Foreskin keratinocyte (primary cell): ENCODE measurements at places on chromosomes 16 and 17. TPM values are rescaled to one million over a fixed set of nuclear protein-coding genes. Genes with fewer than 3 reads are reported as not detected.
A peak's percentile ranks its signal among the peaks of the same experiment; 100 is the strongest.

GRCh38 chr16:11224096-11224893, 31.7 kb downstream of the SOCS1 start:
- DNase-seq, result no peak

GRCh38 chr16:87764600-87765472, 950 bp downstream of the KLHDC4 start:
- no peak for DNase-seq

Gene SRR
- total RNA-seq, result 9.4 and 13.5 TPM in 2 replicates

- DNase-seq, result no peak
Observed at GRCh38 chr16:75475420-75475847, 10.9 kb upstream of the TMEM170A start.

DNA sequence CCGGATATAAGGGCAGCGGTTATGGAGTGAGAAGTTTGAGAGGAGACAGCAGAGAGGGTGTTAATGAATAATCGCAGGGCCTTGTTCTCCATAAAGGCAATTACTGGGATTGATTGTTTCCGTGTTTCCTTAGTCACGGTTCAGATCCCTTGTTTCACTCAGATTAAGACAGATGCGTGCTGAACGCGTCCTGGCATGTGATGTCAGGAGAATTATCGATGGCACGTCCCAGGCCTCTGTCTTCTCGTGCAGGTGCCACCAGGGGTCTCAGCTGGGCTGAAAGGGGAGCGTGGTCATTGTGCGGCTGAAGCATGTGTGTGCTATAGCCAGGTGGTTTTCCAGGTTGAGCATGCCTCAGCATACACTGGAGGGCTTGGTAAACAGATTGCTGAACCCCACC, 142.4 kb upstream of the NOL11 start:
- no peak for DNase-seq

Gene CES5A
- total RNA-seq, result not detected in 2 replicates

Gene KRT20
- not detected in 2 replicates for total RNA-seq

GRCh38 chr16:67736858-67737257, 17.7 kb upstream of the GFOD2 start:
- DNase-seq, result no peak

DNA sequence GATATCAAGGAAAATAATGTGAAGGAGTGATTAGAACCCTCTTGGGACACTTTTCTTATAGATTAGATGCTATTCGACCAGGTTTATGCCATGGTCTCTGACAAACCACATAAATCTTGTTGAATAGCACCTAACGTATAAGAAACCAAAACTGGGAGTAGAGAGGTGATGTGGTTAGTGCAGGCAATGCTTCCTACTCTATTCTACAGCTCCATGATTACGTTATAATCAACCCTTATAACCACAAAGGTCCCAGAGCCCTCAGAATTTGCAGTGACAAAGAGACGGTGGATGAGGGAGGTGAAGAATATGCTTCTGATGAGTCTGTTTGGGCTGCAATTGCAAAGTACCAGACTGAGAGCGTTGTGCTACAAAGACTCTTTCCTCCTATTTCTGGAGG, 78.4 kb downstream of the ARHGAP44 start:
- DNase-seq, result no peak

- peak; percentile 51 for DNase-seq
Observed at GRCh38 chr17:16052486-16052885, 52.9 kb downstream of the TTC19 start.

Gene MT1X
- 121 and 247 TPM in 2 replicates for total RNA-seq

- peak; percentile 42 for DNase-seq
Observed at GRCh38 chr17:81200695-81201580, 21.8 kb downstream of the CEP131 start.

Gene ACSM2B
- not detected in 2 replicates for total RNA-seq

Gene CACNG3
- total RNA-seq, result not detected in 2 replicates

DNA sequence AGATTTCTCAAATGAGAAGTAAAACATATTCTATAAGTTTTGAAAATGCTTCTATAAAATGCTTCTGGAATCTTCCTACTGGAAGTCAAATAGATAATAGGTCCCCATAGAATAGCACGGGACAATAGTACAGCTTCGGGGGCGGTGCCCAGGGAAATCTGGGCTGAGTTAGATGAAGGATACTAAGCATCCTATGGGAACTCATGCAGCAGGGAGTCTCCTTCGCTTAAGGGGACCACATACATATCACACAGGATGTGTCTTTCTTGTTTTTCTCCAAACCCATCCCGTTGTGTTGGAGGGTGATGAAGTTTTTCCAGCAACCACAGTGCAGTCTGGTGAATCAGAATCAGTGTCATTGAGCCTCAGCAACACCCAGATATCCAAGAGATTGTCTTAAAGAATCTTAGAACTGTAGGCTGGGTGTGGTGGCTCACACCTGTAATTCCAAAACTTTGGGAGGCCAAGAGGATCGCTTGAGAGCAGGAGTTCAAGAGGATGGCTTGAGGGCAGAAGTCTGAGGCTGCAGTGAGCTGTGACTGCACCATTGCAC, 84.2 kb downstream of the PITPNC1 start:
- no peak for DNase-seq

DNA sequence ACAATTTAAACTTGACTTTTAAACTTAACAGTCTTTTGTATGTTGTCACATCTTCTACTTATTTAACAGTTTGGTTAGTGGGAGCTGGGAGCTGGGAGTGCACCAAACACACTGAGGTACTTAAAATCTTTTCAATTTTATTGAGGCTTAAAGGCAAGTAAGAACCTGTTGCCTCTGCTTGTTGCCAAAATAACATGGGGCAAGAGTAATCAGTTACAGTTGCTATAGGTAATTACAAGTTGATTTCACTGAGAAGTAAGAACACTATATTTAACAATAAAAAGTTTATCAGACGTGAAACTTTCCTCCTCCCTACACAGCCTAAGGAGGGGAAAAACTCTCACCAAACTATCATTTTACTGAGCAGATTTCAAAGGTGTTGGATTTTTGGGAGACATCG, 135.2 kb downstream of the FTO start:
- peak; percentile 70 for DNase-seq
